Activated naive CD8-positive, alpha-beta T cell treated with anti-CD3 and anti-CD28 coated beads, Interleukin-2, amount 50 U/mL, for 16 hours (primary cell): ENCODE measurements at places on chromosomes 4 and X.

- no peak for DNase-seq
Observed at GRCh38 chrX:22323541-22323940, 50.8 kb downstream of the CBLL2 start.

DNA sequence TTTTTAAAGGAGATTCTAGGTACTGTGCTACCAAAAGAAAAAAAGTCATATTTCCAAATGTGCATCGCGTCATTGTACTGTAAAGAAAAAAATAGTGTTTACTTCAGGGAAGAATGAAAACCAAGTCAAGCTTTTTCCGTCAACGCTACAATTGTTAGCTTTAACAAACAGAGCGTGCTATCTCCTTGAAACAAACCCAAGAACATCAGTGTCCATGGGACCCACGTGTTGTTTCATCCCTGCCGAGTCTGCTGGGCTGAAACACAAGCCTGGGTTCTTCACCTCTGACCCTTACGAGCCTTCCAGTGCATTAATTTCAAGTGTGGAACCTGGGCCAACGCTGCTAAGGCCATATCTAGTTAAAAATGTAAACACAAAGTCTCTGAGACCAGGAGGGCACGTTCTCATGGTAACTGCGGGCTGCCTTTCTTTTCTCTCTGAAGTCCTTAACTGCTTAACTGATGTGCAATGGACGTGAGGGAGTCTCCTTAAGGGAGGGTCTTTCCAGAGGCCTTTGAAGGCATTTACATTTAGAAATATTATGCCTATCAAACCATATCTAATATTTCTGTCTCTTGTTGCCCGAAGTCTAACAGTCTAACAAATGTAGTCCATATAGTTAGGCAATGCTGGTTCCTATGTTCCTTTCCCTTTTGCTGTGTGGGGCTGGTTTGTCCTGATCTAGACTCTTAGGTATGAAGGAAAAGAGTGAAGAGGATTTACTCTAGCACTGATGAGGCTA lies 36.3 kb downstream of the ING2 start:
- DNase-seq, result no peak

DNA sequence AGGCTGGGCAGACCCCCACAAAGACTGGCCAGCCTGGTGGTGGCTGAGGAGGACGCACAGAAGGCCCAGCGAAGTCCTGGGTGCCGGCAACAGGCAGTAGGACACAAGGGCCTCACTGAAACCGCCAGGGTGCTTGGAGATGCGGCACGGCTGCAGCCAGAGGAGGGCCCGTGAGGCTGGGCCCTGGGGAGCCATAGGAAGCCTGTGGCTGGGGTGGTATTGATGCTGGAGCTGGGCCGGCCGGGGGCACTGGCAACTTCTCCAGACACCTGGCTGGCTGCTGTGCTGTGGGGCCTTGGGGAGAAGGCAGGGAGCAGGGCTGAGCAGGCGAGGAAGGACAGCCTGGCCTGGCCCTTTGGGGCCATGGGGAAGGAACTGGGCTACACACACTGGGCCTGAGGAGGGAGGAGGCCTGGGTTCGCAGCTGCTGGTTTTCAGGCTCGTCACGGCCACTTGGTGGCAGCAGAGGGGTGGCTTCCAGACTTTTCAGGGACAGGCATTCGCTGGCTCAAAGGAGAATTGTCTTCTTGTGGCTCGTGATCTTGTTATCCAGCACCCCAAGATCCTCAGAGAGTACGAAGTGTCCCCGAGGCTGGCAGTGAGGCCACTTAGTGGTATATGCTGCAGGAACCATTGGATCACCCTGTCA lies 37.2 kb downstream of the ATP2B3 start:
- DNase-seq, result peak; percentile 17

DNA sequence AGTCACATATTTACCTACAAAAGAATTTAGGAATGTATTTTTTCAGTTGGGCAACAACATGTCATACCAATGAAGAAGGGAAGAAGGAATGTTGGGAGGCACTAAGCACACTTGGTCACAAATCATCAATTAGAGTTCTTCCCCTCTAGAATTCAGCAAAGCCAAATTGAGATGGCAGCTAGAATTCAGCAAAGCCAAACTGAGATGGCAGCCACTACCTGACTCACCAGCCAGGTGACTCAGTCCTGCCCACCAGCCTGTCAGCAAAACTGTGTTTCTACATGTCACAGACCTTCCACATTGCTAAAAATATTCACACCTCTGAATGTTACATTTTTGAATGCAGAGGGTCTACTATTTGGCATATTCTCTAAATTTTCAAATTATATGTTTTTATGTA lies 63.2 kb upstream of the NOCT start:
- DNase-seq, result no peak

DNA sequence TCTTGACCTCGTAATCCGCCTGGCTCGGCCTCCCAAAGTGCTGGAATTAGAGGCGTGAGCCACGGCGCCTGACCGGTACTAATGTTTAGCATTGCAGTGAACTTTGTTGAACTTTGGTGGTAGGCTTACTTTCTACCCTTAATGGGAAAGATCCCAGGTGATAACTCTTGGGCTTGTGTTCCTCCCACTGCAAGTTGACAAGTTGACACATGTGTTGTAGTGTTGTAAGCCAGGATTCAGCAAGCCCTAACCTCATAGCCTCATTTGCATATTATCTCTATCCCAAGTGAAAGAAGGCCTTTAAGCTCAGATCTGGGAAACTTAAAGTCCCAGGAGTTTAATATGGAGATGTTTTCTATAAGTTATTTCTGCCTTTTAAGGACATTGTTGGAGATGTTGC lies 80.0 kb upstream of the CLCN4 start:
- no peak for DNase-seq

GRCh38 chr4:182969651-182970279 lies 52.6 kb upstream of the DCTD start:
- no peak for DNase-seq

GRCh38 chrX:132631579-132632232 lies 142.9 kb upstream of the MBNL3 start:
- no peak for DNase-seq

DNA sequence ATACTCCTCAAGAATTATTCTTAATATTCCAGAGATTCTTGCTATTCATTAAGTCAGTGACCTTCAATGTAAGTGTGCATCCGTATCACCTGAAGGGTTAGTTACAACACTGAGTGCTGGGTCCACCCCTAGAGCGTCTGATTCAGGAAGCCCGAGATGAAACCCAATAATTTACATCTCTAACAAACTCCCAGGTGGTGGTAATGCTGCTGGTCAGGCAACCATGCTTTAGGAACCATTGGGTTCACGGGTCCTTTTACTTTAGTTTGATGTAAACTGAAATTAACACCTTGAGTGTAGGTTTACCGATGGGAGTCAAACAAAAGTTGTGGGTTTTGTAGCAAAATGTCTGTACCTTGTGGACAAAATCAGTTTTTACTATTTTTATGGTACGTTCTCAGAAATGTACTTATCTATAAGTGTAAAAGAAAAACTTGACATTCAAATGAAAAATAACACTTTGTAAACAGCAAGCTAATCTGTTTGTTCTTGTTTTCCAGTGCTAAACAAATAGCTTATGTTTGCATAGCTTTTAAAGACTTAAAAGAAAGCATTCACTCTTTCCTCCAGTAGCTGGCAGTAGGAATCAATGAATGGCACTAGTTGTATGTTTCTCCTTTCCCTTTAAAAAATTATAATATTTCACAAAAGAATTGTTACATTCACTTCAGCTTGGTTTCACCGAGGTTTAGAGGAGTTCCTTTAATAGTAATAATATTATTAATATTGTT lies 32.7 kb downstream of the ACE2 start:
- DNase-seq, result no peak

DNA sequence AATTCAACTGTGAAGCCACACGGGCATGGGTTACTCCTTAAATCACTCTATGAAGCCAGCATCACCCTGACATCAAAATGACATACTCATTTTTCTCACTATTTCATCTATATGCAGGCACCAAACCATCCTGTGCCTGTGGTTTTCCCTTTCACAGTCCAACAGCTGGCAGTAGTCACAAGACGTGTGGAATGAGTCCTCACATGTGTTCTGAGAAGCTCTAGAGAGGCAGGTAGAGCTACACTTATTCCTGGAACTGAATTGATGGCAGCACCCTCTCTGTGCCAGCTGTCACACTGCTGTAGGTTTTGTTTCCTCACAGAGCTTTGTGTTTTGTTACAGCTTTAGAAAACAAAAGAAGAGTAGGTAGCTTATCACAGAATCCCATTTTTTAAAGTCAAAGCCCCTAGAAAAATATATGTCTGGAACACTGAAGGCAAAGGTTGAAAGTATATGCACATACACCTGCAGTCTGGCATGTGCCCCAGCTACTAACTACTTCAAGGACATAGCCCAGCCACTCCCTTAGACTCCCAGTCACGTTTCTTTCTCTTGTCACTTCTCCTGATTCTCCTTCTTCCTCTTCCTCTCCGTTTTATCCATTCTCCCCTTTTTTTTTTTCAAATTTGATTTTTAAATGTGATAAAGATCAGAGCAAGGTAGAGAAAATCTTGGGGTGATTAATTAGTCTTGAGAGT lies 107.1 kb downstream of the ANXA10 start:
- DNase-seq, result no peak

DNA sequence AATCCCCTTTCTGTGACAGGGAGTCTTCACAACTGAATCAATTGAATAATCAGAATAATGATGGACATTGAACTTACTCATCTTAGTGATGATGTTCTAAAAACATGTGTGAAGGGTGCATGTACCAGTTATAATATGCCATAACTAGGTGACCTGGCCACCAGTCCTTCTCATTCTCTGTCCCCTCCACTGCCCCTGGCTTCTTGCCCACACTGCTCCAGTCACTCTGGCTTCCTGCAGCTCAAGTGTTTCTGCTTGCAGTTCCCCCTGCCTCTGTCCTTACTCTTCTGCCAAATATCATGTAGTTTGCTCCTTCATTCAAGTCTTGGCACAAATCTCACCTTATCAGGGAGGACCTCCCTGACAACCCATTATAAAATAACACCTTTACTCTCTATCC lies 168.1 kb upstream of the SLC7A11 start:
- no peak for DNase-seq

GRCh38 chr4:1151541-1151940 lies 20.8 kb downstream of the SPON2 start:
- no peak for DNase-seq

DNA sequence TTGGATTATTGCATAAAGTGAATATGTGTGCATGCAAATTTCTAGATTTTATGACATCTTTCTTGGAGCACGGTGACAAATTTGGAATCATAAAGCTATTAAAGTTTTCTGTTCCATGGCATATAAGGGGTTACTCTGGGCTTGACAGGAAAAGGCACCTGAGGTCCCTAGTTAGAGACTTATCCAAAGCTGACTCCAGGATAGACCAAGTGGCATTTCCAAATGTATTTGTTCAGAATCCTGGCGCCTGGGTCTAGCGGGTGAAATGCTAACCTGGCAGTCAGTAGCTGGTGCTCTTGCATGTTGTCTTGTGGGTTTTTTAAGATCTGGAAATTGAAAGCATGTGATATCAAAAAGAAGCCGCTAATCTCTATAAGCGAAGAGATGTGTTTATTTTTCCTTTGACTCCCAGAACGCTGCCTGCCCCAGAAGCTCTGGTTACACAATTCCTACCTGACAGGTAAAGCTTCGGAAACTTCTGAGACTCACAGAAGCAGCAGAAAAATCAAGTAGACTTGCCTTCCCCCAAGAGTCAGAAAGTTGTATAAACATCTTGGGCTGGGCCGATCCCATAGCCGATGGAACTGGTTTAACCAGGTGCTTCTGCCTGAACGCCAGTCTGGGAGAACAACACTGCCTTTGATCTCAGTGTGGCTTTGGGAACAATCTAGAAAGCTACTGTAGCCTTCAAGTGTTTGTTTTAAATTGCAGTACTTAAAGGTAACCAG lies 12.9 kb upstream of the ZCCHC4 start:
- DNase-seq, result no peak

GRCh38 chrX:96982161-96982560 lies 98.5 kb downstream of the RPA4 start:
- DNase-seq, result no peak

GRCh38 chrX:69297506-69297905 lies 132.3 kb upstream of the PJA1 start:
- no peak for DNase-seq

GRCh38 chrX:40402831-40403533 lies 177.8 kb upstream of the ATP6AP2 start:
- DNase-seq, result no peak

DNA sequence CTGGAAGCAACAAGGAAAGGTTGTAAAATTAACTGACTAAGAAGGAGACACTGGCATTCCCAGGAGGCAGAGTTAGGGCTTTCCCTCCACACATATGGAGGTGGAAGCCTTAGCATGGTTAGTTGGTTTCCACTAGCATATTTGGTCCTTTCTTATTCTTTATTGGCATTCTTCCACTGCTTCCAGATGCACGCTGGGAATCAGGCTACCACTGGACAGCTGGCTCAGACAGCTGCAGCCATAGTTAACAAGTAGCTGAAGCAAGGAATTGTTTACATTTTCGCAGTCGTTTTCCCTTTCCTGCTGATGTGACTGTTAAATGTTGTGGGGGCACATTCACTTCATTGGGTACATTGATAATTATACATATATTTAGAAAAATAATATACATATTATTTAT lies 169.2 kb downstream of the GRIA2 start:
- no peak for DNase-seq

- no peak for DNase-seq
Observed at GRCh38 chr4:85779165-85779564, 304.2 kb downstream of the ARHGAP24 start.

DNA sequence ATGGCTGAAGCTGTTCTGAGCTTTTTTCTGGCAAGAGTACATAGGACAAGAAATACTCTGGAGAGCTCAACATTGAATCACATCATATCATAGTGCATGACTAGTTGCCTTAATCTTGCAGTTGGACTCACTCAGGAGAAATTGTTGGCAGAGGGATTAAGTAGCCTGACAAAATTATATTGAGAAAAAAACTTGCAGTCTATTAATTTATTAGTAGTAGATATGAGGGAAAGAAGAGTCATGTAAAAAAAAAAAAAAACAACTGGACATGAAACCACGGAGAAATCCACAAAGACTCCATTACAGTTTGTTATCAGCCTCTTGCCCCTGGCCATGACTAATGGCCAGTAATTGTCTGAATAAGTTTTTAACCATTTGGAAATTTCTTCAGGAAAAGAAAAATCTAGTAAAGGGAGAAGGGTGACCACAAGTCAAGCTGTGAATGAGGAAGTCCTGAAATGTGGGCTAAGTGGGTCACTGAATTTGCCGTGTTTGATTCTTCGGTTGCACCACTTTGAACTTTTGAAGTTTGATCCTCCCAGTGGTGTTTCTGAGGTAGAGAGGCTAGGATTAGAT lies 45.6 kb downstream of the FHL1 start:
- no peak for DNase-seq

DNA sequence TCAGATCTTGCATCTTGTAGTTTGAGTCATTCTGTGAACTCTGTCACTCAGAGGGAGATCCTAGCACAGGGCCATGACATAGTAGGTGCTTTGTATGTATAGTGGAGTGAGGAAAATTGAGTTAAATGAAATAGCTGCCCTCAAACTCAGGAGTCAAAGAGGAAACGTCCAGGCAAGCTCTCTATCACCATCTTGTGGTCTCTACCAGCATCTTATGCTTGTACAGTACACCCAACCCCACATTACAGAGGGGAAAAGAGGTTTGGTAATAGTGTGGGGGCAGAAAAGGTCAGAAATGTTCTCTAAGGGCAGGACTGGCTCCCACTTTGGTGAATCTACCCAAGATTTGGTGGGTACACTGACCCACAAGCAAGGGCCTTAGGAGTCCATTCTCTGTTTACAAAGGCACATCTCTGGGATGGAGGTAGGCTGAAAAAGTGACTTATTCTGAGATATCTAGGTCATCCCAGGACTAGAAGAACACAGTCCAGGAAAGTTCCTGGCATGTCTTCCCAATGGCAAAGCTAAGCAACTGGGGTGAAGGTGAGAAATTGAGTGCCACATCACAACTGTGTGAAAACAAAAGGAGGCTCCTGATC lies 131.8 kb downstream of the OR13H1 start:
- DNase-seq, result no peak

GRCh38 chrX:21374163-21374993 lies at the start of gene CNKSR2:
Gene CNKSR2, plus strand, starts transcription at chrX:21374418. Its CDS starts 480 bp downstream, at chrX:21374898.
- peak; percentile 35 for DNase-seq
